Stimulated activated CD8-positive, alpha-beta memory T cell treated with anti-CD3 and anti-CD28 coated beads, Interleukin-15, amount 100 ng/mL, for 24 hours (primary cell): ENCODE measurements at places on chromosomes 2 and 18.

- DNase-seq = no peak
Observed at GRCh38 chr2:134690629-134691215, 28.1 kb downstream of the TMEM163 start.

DNA sequence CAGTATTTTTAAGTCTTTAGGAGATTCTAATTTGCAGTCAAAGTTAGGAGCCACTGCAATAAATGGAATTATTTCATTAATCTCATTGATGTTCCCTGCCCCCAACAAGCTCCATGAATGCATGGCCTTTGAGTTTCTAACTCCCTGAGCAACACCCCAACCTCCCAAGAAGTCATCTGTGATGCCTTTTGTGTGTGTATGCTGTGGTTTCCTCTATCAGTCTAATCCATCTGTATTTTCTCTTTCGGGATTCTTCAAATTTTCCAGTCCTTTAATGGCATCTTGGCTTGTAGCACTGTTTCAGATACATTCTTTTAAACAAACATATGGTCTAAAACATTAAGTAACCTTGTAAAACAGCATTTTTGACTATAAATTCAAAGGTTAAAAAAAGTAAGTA is 16.8 kb downstream of the SERPINB10 start:
- no peak for DNase-seq

DNA sequence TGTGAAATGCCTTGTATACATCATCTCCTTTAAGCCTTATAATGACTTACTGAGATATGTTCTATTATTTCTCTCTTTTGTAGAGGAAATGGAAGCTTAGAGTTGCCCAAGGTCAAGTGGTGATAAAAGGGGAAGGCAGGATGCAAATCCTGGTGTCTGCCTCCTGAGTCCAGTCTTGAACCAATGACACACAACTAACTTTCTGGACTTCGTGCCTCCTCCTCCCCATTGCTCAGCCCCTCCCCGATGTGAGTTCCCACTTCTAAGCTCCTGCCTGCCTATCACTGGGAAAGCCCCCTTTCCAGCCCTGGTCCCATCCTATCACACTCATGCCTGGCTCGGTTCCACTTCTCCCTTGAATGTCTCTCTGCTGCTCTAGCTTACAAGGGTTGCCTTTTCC is 6.9 kb upstream of the CTIF start:
- DNase-seq = no peak

GRCh38 chr2:226184940-226185615 is 614.5 kb downstream of the IRS1 start:
- DNase-seq = no peak

DNA sequence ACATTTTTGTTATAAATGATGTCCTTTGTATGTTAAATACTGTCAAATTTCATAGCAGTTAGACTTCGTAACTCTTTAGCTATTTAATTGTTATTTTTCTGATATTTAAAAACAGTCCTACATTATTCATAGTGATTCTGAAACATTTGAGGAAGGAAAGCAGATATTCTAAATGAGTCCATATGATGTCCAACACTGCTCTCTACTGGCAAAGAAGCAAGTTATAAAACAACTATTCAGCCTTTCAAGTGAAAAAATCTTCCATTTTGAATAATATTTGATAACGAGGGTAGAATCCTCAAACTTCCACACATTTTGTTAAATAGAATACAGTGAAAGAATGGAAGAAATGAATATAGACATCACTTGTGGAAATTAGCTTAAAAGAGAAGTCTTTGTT is 220.8 kb downstream of the GULP1 start:
- no peak for DNase-seq

DNA sequence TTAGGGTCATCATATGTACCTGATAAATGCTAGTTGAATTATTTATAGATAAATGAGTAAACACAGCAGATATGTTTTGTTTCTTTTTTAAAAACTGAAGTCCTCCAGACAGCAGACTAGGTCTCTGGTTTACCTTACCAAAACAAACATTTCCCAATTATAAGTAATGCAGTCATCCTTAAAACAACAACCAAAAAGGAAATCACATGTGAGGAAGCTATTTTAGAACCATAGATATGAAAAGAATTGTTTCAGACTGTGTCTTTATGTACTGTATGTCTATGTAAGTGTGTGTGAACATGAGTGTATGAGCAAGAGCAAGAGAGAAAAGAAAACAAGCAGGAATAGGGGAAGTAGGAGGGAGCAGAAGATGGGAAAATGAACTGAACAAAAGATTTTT is 441.0 kb downstream of the CPS1 start:
- no peak for DNase-seq

- no peak for DNase-seq
Observed at GRCh38 chr2:200127848-200128247, 172.5 kb downstream of the MAIP1 start.

GRCh38 chr2:172093416-172094293 is 8.3 kb downstream of the DLX1 start:
- DNase-seq = no peak
